ENCODE measurements at places on chromosomes 3 and 15.
A peak's percentile ranks its signal among the peaks of the same experiment; 100 is the strongest.

- no peak for DNase-seq
These were observed 84.2 kb downstream of the COL6A5 start for GRCh38 chr3:130429713-130430023.

- no peak for DNase-seq
These were observed 198.3 kb downstream of the ERC2 start for GRCh38 chr3:56269755-56270535.

GRCh38 chr15:98226578-98226977 lies 266.1 kb downstream of the ARRDC4 start:
- no peak for DNase-seq

DNA sequence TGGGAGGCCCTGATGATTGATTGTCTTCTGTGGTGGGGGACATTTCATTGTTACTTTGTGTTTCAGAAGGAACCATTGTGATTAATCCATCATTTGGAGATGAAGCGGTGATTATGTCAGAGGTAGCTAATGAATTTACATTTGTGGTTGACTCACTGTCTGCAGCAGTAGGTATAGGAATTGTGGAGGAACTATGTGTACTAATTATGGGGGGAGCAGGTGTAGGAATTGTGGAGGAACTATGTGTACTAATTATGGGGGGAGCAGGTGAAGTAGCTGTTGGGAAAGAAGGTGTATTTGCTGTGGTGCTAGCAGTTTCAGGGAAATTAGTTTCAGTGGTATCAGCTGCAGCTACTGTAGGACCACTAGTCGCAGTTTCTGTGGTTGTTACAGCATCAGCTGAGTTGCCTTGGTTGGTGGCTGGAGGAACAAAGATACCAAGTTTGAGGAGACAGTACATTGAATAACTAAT lies 6.9 kb downstream of the MUC13 start:
- no peak for DNase-seq

DNA sequence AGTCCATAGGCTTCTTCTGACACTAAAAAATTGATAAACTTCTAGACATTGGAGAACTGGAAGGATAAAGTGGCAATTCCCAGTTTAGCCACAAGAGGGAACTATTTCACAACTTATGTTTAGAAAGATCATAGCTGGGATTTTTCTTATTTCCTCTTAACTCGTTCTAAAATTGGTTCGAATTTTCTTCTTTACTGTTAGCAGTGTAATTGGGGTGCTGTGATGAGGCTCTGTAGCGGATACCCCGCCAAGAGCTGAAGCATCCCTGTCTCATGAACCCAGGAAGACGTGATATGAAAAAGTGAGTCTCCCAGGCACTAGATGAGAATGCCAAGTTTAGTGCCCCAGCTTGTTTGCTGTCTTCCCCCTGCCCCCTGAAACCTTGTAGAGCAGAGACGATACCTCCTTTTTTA lies 85.1 kb downstream of the PDCD6IP start:
- DNase-seq, result no peak

DNA sequence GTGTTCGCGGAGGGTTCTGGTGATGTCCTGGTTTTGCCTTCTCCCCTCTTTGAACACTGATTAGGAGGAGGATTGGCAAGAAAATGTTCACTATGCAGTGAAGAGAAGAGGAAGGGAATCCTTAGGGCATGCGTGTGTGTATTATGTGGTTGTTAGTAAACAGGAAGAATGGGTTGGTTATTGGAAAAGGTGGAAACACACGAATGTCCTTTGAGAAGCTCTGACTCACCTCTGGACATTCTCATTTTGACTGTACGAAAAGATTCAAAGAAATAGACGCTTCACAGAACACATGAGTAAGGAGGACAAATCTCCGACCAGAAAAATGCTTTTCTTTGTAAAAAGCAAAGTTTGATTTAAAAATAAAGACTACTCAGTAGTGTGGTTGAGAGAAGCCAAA lies 188.8 kb upstream of the PRICKLE2 start:
- no peak for DNase-seq

GRCh38 chr15:63284335-63284734 lies 6.9 kb downstream of the APH1B start:
- no peak for DNase-seq

DNA sequence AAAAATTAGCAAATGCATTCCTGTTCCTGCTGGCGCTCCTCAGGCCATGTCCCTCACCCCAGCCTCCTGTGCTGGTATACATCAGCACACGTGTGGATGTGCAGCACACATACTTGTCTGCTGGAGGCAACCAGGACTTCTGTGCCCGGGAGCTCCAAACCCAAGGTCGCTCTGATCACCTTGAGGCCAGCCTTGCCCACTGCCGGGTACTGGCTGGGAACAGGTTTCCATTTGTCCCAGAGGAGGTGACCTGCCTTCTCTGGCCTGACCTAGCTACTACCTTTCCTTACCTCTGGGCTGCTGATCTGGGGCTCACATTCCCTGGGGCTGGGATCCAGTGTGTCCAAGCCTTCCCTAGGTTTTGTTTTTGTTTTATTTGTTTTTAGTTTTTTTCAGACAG lies 12.1 kb downstream of the PRKCD start:
- no peak for DNase-seq

DNA sequence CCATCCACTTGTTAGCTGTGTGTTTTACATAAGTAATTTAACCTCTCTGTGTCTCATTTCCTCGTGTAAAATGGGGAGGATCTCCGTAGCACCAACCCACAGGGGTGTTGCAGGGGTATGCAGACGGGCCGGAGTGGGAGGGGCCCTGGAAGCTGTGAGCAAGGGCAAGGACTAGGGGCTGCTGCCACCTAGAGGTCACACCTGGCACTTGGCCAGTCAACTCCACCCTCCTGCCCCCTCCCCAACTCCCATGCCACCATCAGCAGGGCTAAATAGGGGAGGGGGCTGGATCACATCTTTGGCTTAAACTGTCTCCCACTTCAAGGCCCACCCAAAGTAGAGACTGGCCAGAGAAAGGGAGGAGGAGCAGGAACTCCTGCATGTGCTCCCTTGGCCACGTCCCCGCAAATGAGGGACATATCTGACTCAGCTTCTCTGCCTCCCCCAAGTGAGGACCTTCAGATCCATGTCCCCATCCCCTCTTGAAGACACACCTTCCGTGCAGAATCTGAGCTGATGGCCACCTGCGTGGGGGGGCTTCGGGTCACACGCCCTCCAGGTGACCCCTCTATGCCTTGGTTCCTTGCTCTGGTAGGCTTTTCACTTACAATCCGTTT lies 2.6 kb downstream of the CCDC9B start:
- DNase-seq, result peak; percentile 70

GRCh38 chr3:171694888-171695287 lies 115.4 kb downstream of the PLD1 start:
- no peak for DNase-seq

DNA sequence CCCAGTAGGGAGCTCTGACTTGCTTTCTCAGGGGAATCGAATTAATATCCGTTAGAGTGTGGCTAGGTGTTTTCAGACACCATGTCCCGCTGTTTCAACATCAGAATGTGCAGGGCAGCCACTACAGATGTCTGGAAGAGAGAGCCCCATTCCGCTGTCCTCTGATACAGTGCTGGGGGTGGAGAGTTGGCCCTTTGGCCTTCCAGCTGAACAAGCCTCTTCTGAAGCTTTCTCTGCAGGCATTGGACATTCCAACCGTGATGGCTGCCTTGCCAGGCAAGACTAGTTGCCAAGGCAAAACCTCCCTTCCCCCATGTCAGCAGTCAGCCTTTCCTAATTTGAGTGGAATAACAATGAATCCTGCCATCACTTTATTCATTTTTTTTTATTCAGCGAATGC lies 1.5 kb downstream of the FAH start:
- no peak for DNase-seq

- DNase-seq, result peak; percentile 66
These were observed at the start of gene RFX7 for GRCh38 chr15:56243163-56244037. Gene RFX7 (minus strand): TSS chr15:56243879. CDS start chr15:56243285, 594 bp downstream.

DNA sequence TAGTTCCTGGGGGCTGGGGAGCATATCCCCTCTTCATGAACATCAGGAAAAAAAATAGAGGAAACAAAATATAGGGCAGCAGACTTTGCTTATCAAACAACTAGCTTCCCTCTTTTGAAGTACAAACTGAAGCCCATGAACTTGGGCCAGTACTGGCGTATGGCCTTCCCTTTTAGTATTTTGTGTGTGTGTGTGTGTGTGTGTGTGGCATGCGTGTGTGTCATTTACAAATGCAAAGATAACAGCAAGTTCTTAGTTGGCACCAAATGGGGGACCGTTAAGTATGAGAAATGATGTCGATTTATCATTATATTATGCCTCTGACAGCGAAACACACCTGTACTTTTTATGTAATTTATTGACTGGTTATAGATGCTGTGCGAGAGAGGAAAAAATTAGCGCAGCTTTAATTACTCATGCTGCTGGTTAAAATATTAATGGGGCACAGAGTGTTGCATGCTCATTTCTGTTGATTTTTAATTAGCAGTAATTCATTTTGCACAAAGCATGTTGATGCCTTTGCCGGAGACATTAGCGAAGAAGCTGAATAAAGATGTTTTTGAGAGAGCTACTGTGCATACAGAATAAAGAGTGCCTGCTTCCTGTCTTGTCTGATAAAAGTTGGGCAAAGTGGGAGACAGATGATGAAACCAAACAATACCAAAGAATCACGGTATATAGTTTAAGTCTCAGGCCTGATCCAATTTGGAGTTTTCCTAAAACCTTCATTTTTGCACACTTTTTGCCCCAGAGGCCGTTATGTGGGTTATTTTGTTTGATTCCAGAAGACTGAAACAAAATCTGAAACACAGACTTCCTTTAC lies 297.1 kb downstream of the SATB1 start:
- DNase-seq, result no peak

- no peak for DNase-seq
These were observed 11.6 kb downstream of the PHLDB2 start for GRCh38 chr3:111870620-111871019.

GRCh38 chr15:45205192-45205591 lies 17.4 kb upstream of the SHF start:
- peak; percentile 64 for DNase-seq

DNA sequence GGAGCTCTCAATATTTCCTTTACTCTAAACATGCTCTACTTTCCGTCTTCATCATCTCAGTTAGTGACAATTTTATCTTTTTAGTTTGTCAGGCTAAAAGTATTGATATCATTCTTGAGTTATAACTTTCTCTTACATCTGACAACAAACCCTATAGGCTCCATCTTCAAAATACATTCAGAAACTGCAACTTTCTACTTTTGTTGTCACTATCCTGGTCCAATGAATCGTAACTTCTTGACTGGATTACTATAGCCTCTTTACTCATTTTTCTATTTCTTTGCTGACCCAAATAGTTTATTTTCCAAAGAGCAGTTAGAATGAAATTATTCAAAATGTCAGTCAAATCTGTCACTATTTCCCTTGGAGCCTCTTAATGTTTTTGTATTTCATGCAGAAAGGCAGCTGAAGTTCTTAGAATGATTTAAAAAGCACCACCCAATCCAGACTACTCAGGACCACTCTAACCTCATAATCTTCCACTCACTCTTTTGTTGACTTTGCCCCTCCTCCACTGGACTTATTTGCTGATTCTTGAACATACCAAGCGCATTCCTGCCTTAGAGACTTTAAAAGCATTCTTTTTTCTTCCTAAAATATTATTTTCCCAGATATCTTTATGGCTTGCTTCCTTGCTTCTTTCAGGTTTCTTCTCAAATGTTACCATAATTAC lies 119.9 kb upstream of the CBLB start:
- no peak for DNase-seq

GRCh38 chr3:156536524-156537316 lies 18.2 kb downstream of the SSR3 start:
- DNase-seq, result no peak

DNA sequence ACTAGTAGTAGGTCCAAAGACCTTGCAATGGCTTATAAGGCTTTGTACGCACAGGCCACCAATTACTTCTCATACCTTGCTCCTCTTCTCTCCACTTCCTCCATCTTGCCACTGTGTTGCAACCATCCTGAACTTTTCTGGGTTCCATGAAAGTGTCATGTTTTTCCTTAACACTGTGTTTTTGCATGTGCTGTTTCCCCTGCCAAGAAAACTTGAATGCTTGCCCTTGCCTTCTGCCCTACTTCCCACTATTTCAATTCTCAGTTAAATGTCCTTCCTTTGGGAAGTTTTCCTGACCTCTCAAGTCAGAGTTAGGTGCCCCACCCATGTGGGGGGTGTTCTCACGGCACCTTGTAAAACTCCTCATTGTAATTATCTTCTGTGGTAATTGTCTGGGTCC lies 182.8 kb downstream of the THRB start:
- no peak for DNase-seq

GRCh38 chr3:47978386-47978785 lies 37.8 kb downstream of the MAP4 start:
- no peak for DNase-seq

DNA sequence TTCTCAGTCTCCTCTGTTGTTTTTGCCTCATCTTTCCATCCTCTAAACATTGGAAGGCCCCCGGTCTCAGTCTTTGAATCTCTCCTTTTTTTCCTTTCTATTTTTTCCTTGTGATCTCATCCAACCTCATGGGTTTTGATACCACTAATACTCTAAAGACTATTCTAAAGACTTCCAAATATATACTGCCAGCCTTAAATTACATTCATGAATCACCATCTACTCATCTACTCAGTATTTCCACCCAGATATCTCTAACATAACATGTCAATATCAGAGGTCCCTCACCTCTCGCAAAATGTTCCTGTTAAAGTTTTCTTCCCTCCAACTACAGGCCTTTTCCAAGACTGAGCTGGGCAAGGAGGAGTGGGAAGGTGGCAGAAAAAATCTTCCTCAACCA lies 282.5 kb upstream of the TTC14 start:
- no peak for DNase-seq

GRCh38 chr3:45988362-45988761 lies 7.3 kb downstream of the FYCO1 start:
- DNase-seq, result no peak

DNA sequence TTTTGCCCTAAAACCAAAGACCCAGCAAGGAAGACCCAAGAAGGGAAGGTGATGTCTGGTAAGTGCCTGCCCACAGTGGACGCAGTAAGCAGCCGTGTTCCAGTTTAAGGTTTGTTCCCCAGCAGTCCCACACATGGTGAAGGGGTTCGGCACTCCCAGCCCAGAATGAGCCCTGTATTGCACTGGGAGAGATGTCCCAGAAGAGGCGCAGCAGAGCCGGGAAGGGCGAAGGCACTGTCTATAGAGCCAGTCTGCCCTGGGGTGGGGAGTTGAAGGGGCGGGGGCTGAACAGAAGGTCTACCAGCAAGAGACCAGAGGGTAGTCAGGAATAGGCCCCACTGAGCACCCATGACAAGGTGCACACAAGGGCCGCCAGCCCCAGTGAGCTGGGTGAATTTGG lies 6.4 kb downstream of the TMEM158 start:
- DNase-seq, result no peak

- no peak for DNase-seq
These were observed 19.6 kb downstream of the CHRD start for GRCh38 chr3:184399410-184399809.

DNA sequence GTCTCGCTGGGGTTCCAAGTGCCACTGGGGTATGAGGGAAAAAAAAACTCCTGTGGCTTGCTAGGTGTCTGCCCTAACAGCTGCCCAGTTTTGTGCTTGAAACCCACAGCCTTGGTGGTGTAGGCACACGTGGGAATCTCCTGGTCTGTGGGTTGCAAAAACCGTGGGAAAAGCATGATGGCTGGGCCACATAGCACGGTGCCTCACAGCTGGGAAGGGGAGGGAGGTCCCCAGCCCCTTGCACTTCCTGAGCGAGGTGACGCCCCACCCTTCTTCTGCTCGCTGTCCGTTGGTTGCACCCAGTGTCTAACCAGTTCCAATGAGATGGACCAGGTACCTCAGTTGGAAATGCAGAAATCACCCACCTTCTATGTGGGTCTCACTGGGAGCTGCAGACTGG lies 144.3 kb downstream of the KBTBD8 start:
- DNase-seq, result no peak

All from stimulated activated CD4-positive, alpha-beta T cell treated with anti-CD3 and anti-CD28 coated beads, Interleukin-2, amount 100 ng/mL, for 48 hours (primary cell).